ENCODE measurements at places on chromosomes 3 and 15. TPM values are rescaled to one million over a fixed set of nuclear protein-coding genes. Genes with fewer than 3 reads are reported as not detected.

DNA sequence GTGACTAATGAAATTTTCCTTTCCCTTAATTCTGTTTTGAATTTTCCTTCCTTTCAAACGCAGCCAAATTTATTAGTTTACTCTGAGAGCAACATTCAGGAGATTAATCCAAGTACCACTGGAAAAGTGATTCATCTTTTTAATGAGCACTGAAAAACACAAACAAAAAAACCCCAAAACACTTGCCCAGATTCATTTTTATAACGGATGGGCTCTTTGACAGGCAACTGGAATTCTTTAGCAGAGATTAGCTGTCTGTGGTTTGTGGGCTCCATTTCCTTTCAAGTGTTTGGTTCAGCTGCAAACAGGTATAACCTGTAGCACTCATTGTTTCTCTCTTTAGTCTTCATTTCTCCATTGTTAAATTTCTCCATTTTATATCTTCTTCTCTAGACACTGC lies 3.1 kb upstream of the POLR2M start:
- no peak for DNase-seq

GRCh38 chr3:62605413-62606068 lies 232.2 kb upstream of the FEZF2 start:
- DNase-seq, result no peak

DNA sequence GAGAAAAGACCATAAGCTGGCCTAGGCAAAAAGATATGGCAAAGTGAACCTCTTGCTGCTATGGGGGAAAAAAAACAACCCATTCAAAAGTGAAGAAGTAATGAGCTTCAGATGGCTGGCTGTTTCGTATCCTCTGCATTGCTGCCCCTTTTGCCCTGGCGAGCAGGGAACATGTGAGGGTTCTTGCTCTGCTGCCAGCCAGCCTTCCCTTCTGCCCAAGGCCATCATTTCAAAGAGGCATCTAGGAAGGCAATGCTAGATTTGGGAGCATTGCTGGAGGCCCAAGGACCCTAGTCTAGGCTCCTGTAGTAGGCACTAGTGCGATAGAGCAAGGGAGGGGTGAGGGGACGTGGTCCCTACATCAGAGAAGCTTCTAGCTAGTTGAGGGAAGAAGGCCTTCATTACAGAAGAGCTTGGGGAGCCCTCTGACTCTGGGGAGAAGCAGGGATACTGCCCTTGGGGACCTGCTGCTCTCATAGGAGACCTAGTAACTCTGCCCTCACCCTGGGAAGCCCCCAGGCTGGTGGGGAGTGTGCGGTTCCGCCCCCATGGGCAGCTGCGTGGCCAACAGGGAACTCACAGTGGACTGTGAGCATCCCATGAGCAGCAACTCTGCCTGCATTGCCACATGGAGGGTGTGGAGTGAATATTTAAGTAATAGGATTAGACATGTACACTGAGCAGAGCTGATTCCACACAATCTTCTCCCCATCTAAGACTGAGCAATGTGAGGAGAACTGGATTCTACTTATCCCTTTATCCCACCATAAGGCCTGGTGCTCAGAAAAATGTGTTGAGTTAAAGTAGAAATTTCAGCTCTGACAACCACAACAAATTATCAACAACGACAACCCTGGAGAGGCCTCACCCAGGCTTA lies 21.3 kb downstream of the ITGA11 start:
- DNase-seq, result no peak

DNA sequence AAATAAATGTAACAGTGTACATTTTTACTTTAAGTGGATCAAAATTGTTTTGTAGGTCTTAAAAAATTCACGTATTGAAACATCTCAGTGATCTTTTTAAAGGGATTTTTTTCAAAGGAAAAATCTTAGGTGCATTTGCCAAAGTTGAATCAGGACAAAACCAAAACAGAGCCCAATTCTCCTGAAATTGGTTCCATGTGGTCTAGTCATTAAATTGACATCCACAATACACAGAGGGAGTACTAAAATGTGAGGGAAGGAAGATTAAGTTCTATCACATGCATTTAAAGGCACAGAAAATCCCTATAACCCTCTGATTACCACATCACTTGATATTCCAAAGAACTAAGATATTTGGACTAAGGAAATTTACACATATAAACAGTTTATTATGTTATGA lies 39.3 kb upstream of the HDC start:
- no peak for DNase-seq

GRCh38 chr3:14352002-14352627 lies 50.3 kb upstream of the SLC6A6 start:
- DNase-seq, result peak; percentile 100

Gene EXOSC7
- 87.4 TPM for total RNA-seq

Gene SORD
- total RNA-seq, result 43.8 TPM

Gene EHHADH
- 5.5 TPM for total RNA-seq

Gene MAP6D1
- 1.5 TPM for total RNA-seq

DNA sequence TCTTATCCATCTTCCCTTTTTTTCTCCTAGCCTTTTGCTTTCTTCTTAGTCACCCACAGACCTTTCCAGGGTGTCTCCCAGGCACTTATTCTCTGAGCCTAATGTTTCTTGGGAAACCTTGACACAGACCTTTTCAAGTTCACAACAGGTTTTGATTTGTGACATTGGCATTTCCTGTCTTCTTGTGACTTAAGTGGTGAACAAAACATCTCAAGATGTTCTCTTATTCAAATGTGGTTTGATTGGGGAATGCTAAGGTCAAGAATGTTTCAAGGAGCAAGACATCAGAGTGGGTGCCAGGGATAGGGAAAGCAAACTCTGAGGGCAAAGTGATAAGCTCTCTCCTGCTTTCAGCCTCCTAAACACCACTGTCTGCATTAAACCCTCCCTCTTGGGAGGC lies 68.2 kb upstream of the GSK3B start:
- no peak for DNase-seq

Gene DUOXA2
- not detected for total RNA-seq

GRCh38 chr3:149180057-149180573 lies 41.5 kb downstream of the CP start:
- peak; percentile 60 for DNase-seq

DNA sequence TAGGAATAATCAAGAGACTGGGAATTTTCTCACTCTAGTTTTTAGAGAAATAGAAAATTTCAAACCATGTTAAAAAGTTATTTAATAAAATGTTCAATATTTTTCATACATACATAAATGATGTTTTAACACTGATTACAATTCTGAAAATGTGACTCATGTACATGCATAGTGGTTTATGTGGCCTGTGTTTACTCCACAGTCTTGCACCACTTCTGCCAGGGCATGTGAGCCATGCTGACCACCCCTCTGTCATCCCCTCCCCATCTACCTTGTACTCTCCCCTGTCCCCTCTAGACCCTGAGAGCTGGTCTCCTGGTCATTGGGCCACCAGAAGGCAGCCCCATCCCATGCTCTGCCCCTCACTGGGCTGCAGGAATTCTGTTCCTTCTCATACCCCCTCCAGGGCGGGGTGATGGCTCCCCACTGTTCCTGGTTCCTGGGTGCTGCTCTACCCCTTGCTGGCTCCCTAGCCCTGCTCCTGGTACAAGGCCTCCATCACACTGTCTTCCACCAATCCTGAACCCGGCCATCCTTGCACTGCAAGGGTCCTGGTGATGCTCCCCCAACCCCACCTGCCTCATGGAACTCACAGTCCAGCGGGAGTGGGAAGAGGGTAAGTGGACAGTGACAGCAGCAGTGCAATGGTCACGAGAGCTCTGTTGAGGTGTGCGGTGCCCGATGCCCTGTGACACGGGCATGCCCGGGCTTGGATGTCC lies 24.2 kb upstream of the SLC41A3 start:
- DNase-seq, result no peak

DNA sequence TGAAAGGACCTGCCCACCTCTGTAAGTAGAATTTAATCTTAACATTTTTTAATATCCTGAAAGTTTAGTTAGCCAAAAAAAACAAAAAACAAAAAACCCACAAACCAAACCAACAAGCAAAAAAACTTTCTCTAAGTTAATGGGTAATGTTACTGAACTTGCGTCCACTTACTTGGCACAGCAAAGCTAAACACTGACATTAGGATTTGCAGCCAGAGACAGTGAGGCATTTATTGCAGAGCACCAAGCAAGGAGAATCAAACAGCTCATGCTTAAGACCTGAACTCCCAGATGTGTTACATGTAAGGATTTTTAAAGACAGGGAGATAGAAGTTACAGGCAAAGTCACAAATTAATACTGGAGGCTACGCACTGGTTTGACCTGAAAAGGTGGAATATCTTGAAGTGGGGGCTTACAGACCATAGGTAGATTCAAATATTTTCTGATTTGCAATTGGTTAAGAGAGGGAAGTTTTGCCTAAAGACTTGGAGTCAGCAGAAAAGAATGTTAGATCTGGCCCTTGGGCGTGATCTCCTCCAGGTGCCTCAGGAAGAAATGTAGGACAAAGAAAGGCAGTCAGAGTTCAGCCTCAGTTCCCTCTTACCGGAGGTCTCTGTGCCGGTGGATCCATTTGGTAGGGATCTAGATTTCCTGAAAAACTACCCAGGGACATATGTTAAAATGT lies 205.0 kb downstream of the ADAMTSL3 start:
- no peak for DNase-seq

Gene BNC1
- total RNA-seq, result not detected

GRCh38 chr15:58407778-58408177 lies 24.0 kb upstream of the LIPC start:
- DNase-seq, result no peak

Gene SACM1L
- 52.7 TPM for total RNA-seq

- DNase-seq, result no peak
These were observed 64.6 kb downstream of the EEFSEC start for GRCh38 chr3:128217702-128218547.

DNA sequence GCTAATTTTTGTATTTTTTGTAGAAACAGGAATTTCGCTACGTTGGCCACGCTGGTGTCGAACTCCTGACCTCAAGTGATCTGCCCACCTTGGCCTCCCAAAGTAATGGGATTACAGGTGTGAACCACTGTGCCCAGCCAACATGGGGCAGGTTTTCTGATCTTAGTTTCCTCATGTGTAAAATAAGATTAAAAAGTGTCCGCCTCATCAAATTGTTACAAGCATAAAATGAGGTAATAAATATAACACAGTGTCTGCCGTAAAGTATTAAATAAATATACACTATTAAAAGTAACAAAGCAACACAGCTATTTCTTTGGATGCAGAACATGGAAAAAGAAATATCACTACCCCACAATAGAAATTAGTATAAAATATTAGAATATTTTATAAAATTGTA lies 16.4 kb upstream of the COMMD2 start:
- DNase-seq, result no peak

GRCh38 chr3:4147556-4148118 lies 155.5 kb upstream of the SETMAR start:
- DNase-seq, result no peak

DNA sequence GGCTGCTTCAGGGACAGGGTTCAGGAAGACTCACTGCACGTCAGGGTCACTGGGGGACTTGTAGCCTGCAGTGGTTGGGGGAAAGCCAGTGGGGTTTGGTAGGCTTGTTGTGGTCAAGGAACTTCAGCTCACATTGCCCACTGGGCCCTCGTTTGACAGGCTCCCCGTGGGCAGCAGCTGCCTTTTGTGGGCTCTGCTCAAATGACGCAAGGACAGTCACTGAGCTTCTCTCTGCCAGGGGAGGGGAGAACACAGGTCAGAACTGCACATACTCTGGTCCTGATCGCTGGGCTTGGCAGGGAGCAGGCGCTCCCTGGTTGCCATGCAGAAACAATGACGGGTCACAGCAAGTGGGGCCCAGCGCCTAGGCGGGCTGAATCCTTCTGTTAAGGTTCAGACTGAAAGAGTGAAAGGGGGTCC lies 45.5 kb downstream of the FAM174B start:
- DNase-seq, result no peak

DNA sequence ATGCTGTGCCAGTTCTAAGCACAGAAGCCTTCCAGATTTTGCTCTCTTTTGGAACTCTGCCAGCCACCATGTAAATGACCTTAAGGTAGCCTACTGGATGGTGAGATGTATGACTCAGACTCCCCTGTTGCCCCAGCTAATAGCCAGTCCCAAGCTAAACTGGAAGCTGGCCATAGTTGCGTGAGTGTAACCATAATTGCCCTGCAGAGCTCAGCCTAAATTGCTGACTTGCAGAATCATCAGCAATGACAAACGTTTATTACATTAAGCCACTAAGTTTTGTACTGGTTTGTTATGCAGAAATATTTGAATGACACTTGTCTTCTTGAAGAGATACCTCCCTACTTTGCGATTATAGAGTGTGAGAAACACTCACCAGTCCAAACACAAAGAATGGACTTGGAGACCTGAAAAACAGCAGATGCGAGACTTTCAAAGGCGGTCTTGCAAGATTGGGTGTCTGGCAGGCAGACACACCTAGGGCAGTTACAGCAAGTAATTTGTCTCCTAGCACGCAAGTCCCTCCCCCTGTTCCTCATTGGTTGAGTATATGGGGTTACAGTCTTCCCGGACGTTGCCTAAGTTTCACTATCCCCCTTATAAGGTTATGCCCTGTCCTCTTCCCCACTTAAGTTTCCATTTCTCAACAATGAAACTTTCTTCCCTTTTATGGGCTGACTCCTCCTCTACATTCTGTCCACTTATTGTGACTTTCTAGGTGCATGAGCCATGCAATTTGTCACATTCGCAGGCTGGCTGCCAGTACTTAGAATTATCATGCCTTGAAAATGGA lies 83.6 kb upstream of the XCR1 start:
- DNase-seq, result no peak

- DNase-seq, result no peak
These were observed 109.1 kb downstream of the LPP start for GRCh38 chr3:188262913-188263683.

DNA sequence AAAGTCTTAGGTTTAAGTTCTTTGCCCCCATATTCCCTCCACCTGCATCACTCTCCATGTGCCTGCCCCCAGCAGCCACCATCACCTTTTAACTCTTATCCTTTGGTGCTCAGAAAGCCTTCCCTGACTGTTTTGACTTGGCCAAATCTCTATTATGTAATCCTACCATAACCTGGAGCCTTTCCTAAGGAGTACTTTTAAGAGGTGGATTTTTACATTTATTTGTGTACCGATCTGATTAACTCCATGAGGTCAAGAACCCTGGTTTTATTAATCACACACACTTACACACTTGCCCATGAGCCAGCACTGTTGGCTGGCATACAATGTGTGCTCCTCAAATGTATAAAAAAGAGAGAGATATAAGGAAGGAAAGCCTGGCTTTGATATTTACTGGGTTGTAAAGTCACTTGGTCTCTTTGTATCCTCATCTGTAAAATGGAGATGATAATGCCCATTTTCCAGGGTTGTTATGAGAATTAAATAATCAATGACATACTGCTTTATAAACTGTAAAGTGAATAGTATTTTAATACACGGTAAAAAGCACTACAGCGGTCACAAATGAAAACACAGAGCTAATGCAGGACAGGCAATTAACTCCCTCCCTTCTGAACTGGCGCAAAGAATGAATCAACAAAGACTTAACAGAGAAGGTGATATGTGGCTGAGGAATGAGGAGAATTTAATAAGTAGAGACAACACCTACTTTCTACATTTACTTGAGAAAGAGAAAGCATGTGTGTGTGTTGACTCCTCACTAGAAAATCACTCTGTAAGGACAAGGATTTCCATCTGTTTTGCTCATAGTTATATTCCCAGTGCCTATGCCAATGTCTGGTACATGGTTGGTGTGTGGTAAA lies 45.4 kb downstream of the ATP13A4 start:
- DNase-seq, result no peak

- DNase-seq, result no peak
These were observed 89.9 kb upstream of the DCBLD2 start for GRCh38 chr3:98991393-98991792.

- peak; percentile 17 for DNase-seq
These were observed 19.2 kb upstream of the CPOX start for GRCh38 chr3:98612587-98612986.

Gene OR5H2
- total RNA-seq, result not detected

Measured in K562 (cell line).